NB4 (cell line): ENCODE measurements at places on chromosomes 3 and 15.

GRCh38 chr3:114582929-114583328 lies 289.1 kb downstream of the TIGIT start:
- no peak for DNase-seq

DNA sequence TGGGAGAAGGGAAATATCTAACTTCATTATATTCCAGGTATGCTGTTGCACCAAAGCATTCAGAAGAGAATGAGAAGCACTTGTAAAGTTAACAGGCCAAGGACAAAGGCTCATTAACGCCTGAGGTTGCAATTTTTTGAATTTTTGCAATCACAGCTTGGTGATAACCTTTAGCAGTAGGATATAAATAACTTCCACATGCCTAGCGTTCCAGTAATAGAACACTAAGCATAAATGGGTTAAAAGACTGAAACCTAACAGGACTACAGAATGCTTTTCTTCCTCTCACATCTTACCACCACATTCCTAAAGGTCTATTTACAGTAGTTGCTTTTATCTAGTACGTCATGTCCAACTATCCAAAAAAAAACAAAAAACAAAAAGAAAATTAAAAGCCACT lies 57.4 kb upstream of the IMPG2 start:
- no peak for DNase-seq

DNA sequence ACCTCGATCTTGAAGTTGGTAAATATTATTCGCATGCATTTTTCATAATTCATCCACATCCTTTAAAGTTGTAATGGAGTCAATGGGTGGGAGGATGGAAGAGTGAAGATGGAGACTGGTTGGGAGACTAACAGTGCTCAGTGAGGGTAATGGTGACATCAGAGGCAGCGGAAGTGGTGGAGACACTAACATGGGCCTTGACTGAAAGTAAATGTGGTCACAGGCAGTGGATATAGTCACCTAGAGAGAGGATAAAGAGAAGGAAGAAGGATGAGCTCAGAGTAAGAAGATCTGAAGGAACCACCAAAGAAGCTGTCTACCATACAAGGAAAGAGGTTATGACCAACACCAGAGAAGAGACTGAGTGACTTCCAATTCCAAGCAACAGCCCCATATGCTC lies 281.6 kb upstream of the STT3B start:
- no peak for DNase-seq

DNA sequence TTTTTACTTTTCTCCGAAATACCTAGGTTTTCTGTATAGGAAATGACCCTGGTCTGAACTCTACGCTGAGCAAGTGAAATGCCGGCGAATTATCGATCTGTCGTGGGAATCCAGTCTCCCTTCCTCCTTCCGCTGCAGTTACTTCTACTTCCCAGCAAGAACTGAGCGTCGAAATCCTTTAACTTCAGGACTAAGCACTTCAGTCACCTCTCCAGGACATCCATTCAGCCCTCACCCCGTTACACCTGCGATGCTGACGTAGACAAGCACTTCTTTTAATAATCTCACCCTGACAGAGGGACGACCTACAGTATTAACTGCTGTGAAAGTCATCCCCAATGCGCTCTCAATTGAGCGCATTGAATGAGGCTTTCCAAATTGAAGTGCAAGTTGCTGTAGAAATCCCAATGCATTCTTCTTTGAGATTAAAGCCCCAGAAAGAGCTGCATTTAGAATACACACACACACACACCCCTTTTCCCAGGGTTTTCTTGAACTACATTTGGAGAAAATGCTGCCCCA lies 1.3 kb downstream of the TOP2B start:
- DNase-seq = peak; percentile 53

- peak; percentile 11 for DNase-seq
Measured at GRCh38 chr3:137325170-137325569, 367.4 kb downstream of the IL20RB start.

DNA sequence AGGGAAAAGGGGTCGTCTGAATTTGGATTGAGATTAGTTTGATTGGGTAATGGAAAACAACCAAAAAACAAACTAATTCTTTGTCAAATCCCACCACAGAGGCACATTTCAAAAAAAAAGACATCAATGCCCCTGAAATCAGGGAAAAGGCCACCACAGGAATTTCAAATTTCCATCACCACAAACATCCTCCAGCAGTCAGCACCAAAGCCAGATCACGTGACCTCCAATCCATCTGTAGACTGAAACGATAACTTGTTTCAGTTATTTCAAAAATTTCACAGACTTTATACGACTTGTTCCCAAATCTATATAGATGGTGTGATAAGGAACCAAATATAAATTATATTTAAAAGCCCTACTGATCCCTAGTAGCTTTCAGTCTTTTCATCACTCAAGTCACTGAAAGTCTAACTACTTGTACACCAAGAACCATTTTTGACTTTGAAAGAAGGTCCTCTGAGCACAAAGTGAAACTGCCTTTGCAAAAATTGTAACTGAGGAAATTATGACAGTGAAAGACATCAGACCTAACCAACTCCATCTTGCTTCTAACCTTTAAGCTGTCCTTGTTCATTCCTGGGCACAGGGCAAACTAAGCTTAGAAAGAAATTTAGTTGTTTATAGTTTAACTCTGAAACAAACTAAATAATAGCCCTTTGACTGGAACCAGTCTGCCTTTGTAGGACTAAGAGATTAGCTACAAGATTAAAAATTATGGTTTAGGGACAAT lies 48.1 kb upstream of the PLCL2 start:
- DNase-seq = no peak

- no peak for DNase-seq
Measured at GRCh38 chr3:86948822-86949221, 42.1 kb downstream of the VGLL3 start.

- no peak for DNase-seq
Measured at GRCh38 chr3:32200490-32200889, 38.0 kb upstream of the CMTM8 start.

DNA sequence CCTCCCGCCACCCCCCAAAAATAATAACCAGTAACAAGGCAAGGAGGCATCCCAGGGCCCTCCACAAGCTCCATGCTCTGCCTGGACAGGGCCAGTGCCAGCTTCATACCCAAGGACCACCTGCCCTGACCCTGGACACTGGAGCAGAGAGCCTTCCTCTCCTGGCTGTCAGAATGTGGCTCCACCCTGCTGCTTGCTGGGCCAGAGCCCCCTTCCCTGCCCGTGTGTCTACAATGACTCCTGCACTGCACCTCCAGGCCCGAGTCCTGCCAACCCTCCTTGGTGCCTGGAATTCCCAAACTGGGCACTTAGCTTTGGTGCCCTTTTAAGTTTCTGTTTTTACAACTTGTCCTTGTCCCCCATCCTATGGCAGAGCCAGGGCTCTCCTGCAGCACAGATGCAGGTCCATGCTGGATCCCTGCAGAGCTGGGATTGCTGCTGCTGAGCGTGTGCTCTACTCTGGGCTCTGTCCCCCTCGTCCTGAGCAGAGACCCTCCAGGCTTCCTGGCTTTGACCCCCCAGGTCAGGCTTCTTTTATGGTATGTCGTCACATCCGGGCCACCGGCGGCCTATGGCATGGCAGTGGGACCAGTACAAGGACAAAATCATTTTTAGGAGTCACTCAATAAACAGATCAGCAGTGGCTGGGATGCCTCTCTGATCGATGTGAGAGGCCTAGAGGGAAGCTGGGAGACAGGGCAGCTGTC lies 11.4 kb upstream of the SNRPA1 start:
- no peak for DNase-seq

GRCh38 chr15:81863162-81863561 lies 182.7 kb downstream of the MEX3B start:
- no peak for DNase-seq

GRCh38 chr15:71572452-71573053 lies 237.8 kb upstream of the NR2E3 start:
- no peak for DNase-seq

DNA sequence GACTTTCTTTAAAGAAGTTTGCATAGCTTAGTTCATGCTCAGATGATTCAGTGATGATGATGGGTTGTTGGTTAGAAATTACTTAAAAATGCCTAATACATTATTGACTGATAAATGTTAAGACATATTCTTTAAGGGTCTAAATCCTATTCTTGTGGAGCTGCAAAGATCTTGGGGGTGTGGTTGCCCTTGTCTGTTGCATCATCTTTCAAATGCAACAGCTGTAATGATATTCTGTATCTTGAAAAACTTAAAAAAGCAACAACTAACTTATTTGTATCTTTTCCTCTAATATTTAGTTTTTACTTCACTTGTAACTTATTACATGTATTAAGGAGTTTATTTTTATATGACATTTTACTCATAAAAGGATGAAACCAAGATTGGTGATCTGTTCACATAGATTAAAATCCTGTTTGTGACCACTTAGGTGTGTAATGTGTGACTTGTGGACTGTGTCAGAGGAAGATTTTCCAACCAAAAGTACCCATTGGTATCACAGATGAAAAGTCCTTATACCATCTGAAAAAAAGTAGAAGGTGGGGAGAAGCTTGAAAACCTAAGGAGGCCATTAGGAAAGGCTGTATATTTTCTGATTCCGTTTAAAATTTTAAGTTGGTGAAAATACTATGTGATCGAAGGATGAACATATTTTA lies 142.8 kb downstream of the IGF1R start:
- no peak for DNase-seq

DNA sequence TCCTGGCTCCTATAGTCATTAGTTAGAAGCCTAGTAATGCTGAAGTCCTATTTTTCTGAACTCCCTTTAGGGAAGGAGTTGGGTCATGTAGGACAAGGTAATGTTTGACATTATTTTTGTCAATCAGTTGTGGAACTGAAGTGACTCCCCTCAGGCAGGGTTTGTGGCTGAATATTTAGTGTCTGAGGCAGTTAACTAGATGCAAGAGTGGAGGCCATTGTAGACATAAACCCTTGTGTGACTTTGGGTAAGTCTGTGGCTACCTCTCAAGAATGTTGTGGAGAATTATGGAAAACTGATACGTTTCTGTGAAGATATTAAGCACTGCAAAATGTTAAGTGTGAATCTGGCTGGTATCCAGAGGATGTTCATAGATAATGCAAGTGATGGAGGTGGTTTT lies 125.2 kb upstream of the PHLDB2 start:
- DNase-seq = no peak

DNA sequence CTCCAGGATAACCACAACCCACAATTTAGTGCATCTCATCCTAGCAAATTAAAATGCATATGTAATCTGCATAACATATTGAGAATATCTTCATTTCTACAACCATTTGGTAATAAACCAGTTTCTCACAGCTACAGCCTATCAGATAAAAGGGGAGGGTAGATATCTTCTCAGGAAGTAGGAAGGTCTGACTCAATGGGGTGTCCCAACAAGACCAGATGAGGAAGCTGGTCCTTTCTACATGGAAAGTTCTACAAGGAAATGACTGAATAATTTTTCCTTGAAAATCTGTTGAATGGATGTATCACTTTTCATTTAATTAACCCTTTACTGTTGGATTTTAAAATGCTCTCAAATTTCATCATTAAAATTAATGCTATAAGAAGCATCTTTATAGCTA lies 17.4 kb upstream of the TMPRSS7 start:
- DNase-seq = peak; percentile 6

- no peak for DNase-seq
Measured at GRCh38 chr15:73357999-73358665, 10.6 kb downstream of the HCN4 start.

DNA sequence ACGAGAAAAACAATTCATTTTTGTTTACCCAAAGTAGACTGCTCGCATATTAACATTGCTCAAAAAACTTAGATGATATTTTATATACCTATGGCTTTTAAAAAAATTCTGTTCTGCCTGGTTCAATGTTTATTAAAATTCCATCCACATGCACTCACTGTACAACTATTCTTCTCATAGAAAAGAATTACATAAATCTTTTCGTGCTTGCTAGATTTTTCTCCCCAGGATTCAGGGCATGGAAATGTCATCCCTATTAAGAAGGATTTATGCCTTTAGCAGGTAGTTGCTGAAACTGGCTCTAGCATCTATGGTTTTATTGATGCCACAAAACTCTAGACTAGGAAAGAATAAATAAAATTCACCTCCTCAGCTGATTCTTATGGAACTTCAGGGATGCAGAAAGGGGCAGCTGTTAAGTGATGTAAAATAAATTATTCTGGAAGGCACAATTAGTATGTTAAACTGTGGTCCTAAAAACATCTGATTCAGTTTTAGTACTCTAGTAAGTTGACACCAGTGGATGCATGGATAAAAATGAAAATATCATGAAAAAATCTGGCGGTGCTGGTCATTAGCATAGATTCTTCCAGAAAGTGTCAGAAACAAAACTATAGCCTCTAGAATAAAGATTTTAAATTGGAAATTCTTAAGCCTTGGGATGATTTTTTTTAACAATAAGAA lies 41.6 kb downstream of the AAGAB start:
- no peak for DNase-seq

DNA sequence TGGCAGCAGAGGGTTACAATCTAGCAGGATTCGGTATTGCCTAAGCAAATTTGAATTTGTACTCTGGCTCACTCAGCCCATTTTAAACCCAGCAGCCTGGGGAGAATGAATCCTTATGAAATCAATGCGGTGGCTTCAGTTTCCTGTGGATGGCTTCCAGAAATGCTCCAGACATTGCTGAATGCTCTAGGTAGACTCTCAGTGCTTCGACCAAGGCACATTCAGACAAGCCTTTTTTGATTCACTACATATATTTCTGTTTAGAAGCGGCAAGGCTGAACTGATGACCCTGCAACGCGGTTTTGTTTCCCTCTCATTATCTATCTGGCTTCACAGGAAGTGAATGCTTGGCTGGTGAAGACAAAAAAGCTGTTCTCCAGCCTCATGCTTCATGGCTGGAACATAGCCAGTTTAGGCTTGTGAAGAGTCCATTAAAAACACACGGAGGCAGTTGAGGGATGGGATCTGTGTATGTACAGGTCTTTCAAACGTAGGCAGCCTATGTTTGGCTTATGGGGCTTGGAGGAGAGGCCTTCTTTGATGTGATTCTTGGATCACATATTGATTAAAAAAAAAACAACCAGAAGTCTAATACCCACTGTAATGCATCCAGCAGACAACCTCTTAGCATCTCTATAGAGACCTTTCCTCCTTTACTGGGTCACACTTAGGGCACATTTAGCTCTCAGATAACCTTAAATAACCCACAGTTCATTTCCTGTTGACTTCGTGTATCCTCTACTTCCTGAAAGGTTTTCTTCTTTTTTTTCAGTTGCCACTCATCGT lies 400.2 kb upstream of the TBL1XR1 start:
- DNase-seq = peak; percentile 55

- DNase-seq = no peak
Measured at GRCh38 chr3:114445233-114445632, 151.4 kb downstream of the TIGIT start.

- DNase-seq = no peak
Measured at GRCh38 chr3:171283183-171283847, 176.9 kb downstream of the TNIK start.

- DNase-seq = no peak
Measured at GRCh38 chr3:108106031-108106430, 15.2 kb upstream of the CD47 start.

DNA sequence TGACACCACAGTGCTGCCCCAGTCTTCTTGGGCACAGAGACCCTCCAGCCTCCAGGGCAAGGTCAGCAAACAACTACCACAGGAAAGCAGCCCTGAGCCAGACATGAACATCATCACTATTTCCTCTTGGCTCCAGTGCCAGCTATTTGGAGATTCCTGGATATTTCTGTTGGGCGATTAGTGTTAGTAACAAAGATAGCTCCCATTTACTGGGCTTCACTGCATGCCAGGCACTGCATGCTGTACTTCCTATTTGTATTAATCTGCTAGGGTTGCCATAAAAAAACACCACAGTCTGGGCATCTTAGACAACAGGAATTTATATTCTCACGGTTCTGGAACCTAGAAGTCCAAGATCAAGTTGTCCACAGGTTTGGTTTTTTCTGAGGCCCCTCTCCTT lies 255.1 kb upstream of the STT3B start:
- DNase-seq = no peak

GRCh38 chr3:26247712-26248111 lies 374.9 kb upstream of the LRRC3B start:
- no peak for DNase-seq
